ENCODE measurements at places on chromosomes 5 and 9. TPM values are rescaled to one million over a fixed set of nuclear protein-coding genes. Genes with fewer than 3 reads are reported as not detected.
A peak's percentile ranks its signal among the peaks of the same experiment; 100 is the strongest.

DNA sequence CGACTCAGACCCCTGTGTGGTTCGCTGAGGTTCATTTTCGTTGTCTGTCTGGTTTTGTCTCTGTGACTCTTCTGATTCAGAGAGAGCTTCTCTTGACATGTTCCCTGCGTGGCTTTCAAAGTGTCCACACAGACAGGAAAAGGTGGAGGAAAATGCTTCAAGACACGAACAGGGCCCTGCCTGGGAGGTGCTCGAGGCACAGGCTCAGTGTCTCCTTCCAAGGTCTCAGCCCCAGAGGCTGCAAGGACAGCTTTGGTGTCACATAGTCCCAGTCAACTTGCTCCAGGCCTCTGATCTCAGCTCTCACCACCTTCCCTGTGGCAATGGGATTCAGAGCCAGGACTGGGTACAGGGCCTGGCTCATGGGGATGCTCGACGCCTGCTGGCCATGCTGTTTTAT is 51.6 kb upstream of the SARDH start:
- peaks cover 2% of the 10 kb centered on the region for H3K4me1 ChIP-seq
- no peak overlapping the region for H3K4me3 ChIP-seq
- no peaks in the 10 kb centered on the region for H3K36me3 ChIP-seq

DNA sequence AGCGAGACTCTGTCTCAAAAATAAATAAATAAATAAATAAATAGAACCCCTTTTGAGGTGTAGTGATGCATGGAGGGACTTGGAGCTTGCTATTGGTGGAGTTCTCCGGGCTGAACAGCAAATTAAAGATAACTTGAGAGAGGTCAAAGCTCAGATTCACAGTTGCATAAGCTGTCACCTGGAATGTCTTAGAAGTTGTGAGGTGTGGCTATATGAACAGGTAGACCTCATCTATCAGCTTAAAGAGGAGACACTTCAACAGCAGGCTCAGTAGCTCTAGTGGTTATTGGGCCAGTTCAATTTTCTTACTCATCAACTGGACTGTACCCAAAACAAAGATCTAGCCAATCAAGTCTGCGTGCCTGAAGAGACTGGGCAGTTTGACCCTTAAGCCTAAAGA is 11.7 kb upstream of the STING1 start:
- no peaks in the 10 kb centered on the region for H3K36me3 ChIP-seq
- H3K27me3 ChIP-seq: no peaks in the 10 kb centered on the region
- no peak overlapping the region for H3K4me3 ChIP-seq

Gene CEP78
- total RNA-seq: 39.5 TPM

Gene SNCB
- not detected for total RNA-seq

Gene KIAA1958
- total RNA-seq: 7.6 TPM

- H3K27me3 ChIP-seq: peaks cover 16% of the 10 kb centered on the region
- no peak overlapping the region for H3K27ac ChIP-seq
- no peak overlapping the region for H3K4me3 ChIP-seq
- DNase-seq: no peak
- H3K36me3 ChIP-seq: no peaks in the 10 kb centered on the region
- H3K4me1 ChIP-seq: no peaks in the 10 kb centered on the region
These were observed 9.5 kb downstream of the LHFPL2 start for GRCh38 chr5:78638973-78639669.

GRCh38 chr9:136775191-136775590 is 10.9 kb upstream of the LCN15 start:
- H3K4me1 ChIP-seq: peaks cover 2% of the 10 kb centered on the region
- H3K27me3 ChIP-seq: peaks cover 6% of the 10 kb centered on the region
- H3K27ac ChIP-seq: no peak overlapping the region

DNA sequence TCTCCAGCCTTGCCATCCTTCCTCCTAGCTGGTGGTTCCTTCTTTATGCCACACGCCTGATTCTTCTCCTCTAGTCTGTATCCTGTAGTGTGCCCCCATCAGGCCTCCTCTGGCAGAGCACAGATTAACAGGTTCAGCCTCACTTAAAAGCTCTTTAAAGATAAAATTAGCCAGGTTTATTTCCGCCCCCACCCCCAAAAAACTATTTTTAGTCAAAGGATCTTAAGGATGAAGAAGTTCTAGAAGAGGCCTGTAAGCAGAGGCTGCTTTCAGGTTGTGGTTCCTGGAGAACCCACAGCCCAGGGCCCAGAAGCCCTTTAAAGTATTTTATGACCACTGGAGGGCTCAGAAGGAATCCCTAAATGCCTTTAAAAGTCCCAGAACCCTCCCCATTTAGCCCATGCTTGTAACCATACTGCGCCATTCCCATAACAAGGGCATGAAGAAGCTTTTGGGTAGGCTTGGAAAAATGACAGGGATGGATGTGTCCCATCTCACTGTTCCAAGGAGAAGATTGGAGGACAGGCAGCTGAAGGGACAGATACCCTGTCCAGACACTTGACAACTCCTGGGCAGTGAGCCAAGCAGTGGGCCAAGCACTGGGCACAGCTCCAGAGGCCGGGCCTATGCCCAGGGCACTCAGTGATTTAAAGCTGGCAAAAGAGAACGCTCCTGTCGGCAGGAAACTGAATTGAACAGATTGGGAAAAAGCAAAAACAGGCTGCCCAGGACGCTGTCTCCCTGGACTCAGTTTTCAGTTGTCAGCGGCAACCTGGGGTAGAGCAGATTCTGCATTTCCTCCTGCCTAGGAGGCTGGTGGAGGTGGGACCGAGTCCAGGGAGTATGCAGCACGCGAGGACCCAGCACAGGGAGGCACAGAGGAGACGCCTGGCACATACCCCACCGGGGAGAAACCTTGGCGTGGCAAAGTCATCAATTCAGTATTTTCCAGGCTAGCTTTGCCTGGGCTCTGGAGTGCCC is 106.3 kb upstream of the SSBP2 start:
- H3K4me3 ChIP-seq: no peak overlapping the region
- no peak overlapping the region for H3K27ac ChIP-seq
- peak; percentile 37 for DNase-seq
- H3K36me3 ChIP-seq: no peaks in the 10 kb centered on the region

DNA sequence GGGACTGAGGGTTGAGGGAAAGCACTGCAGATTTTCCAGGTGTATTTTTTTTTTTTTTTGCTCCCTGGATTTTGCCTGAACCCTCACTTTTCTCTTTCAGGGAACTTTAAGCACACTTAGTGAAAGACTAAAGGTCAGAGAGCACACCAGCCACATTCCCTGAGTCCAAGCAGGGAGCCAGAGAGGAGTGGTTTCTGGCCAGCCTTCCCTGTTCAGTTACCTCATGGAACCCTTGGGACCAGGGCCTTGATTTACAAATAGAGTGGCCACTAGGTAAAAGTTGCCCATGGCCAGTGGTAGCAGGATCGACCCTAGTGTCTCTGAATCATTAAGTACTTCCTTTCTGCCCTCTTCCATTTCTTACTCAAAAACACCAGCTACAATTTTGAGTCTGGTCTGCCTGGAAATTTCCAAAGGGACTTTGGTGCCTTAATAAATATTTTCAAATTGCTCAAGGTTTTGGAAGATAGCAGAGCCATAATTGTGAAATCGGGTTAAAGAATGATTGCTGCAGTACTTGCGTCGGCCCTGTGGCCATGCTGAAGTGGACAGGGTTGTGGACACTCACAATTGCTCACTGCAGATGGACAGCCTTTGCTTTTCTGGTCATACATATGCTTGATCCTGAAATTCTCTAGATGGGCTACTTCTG is 14.5 kb downstream of the PALM2AKAP2 start:
- peaks cover 3% of the 10 kb centered on the region for H3K27me3 ChIP-seq
- no peak for DNase-seq
- H3K27ac ChIP-seq: no peak overlapping the region

DNA sequence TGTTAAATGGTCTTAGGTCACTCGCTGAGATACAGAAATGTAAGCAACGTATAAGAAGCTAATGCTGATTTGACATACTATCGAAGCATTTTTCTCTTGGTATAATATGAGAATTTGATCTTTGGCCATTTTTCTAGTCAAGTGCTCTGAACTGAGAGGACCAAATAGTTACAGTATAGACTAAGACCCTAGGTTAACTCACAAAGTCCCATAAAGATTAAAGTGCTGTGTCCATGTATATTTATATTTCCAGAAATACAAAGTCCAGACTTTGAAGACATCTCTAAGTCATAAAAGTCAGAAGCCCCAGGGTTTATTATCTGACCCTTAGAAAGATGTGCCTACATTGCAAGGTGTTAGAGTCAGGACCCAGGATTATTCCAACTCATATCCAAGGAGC is 752.4 kb upstream of the COX7C start:
- H3K27ac ChIP-seq: no peak overlapping the region
- H3K36me3 ChIP-seq: no peaks in the 10 kb centered on the region
- no peak for DNase-seq
- no peak overlapping the region for H3K4me3 ChIP-seq

Gene EIF4EBP3
- total RNA-seq: 27.2 TPM

- H3K4me1 ChIP-seq: no peaks in the 10 kb centered on the region
- DNase-seq: no peak
- H3K27ac ChIP-seq: no peak overlapping the region
These were observed 23.1 kb downstream of the GALNT12 start for GRCh38 chr9:98830554-98830953.

GRCh38 chr5:75510417-75510835 is 1.0 kb downstream of the CERT1 start:
- DNase-seq: no peak
- peak overlapping the region; percentile 89 for H3K27ac ChIP-seq
- H3K36me3 ChIP-seq: peaks cover 8% of the 10 kb centered on the region
- H3K27me3 ChIP-seq: no peaks in the 10 kb centered on the region

DNA sequence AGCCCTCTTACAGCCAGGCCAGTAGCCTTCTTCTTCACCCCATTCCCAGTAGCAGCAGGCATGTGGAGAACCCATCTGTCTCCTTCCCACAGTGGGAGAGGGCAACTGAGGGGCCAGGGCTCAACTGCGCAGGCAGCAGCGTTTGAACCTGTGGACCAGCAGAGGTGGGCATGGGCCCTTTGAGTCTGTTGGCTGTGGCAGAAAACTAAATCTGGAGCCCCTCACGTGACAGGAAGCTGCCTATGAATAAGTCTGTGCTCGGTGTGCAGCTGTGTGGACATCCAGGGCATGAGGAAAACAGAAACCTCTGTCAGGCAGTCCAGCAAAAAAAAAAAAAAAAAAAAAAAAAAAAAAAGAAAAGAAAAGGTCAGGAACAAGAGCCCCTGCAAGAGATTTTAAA is 189.2 kb upstream of the NR3C1 start:
- no peaks in the 10 kb centered on the region for H3K36me3 ChIP-seq
- H3K27ac ChIP-seq: no peak overlapping the region
- H3K4me1 ChIP-seq: peaks cover 13% of the 10 kb centered on the region
- no peaks in the 10 kb centered on the region for H3K27me3 ChIP-seq
- no peak overlapping the region for H3K4me3 ChIP-seq

Gene TRPM6
- total RNA-seq: not detected

DNA sequence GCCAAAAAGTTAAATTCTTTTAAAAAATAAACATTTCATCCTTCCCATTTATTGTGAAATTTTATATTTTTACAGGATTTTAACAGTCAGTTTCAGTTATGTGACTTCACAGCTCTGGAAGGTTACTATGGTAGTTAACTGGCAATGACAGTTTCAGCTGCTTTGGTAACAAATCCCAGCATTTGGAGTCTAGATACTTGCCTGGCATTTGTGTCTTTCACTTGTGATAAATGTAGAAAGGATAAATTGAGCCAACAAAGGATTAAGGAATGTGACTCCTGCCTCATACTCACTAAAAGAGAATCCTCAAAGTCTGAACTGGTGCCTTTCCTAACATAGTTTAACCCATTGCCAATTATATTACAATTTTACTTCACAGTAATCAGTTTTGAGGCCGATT is 315.5 kb downstream of the FER start:
- no peak overlapping the region for H3K4me3 ChIP-seq
- no peak for DNase-seq
- no peaks in the 10 kb centered on the region for H3K4me1 ChIP-seq

GRCh38 chr9:87656485-87656884 is 69.4 kb upstream of the CTSL start:
- H3K4me1 ChIP-seq: no peaks in the 10 kb centered on the region
- H3K36me3 ChIP-seq: no peaks in the 10 kb centered on the region
- no peak for DNase-seq
- peaks cover 2% of the 10 kb centered on the region for H3K27me3 ChIP-seq
- no peak overlapping the region for H3K27ac ChIP-seq

- no peak for DNase-seq
- H3K36me3 ChIP-seq: peaks cover 24% of the 10 kb centered on the region
- H3K4me1 ChIP-seq: peaks cover 8% of the 10 kb centered on the region
These were observed 58.5 kb downstream of the CSNK1A1 start for GRCh38 chr5:149492781-149493180.
